ENCODE measurements at places on chromosomes 6 and 20. TPM values are rescaled to one million over a fixed set of nuclear protein-coding genes. Genes with fewer than 3 reads are reported as not detected.
A peak's percentile ranks its signal among the peaks of the same experiment; 100 is the strongest.

DNA sequence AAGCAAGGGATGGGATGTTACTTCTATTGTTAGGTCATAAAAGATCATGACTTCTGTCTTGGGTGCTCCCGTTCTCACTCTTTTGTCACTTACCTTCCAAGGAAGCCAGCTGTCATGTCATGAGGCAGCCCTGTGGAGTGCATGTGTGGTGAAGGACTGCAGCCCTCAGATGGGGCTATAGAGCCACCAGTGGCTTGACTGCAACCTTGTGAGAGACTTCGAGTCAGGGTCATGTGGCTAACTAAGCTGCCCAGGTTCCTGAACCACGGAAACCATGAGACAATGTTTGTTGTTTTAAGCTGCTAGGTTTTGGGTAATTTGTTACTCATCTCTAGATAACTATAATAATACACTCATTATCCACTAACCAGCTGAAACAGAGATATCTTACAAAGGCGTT, 477.1 kb downstream of the BTBD3 start:
- DNase-seq = no peak

DNA sequence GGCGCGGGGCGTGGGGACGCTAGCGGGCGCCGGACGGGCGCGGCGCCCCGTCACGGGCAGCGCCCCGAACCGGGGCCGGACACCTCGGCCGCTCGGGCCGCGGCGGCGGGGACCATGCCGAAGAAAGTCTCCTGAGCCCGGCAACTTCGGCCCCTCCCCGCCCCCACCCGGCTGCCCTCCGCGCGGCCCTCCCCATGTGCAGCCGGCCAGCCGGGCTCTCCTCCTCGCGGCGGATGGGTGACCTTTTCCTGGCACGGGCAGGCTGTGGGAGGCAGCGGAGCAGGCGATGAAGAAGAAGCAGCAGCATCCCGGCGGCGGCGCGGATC, 278 bp downstream of the UST start:
- no peak for DNase-seq

DNA sequence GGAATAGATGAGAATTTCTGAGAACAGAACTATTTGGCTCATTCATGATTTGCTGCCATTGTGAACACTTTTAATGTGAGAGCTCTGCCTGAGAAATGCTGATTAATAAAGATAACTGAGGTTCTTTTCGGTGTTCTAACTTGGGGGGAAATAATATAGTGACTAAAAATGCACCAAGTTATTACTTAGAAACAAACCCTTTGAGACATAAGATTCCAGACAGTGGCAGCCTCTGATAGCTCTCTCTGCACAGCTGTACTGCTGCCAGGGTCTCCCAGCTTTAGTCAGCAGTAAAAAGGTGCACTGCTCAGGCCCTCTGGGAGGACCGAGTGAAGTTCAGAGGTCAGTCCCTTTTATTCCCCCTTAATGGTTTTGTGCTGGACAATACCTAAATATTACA, 2.5 kb upstream of the PRDM1 start:
- DNase-seq = no peak

DNA sequence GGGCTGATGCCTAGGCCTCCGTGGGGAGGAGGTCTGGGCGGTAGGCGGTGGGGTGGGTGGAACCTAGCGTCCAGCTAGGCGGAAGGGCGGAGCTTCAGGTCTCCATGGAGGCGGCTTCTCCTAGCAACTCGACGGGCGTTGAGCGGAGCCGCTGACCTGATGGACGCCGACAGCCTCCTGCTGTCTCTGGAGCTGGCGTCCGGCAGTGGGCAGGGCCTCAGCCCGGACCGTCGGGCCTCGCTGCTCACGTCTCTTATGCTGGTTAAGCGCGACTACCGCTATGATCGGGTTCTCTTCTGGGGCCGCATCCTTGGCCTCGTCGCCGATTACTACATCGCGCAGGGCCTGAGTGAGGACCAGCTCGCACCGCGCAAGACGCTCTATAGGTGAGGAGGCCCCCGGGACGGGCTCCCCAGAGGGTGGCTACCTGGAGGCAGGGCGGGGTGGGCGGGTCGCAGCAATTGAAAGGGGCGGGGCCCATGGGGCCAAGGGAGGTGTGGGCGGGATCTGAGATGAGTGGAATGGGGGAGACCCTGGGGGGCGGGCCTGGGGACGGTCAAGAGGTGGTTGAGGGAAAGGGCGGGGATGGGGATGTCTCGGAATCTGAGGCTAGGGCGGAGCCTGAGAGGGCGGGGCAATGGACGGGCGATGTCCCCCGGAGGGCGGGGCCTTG, at the start of gene RSPH9:
Gene RSPH9, plus strand, starts transcription at position 97 of the 673 bp plus-strand sequence. Its CDS starts 63 bp downstream, at position 160.
- DNase-seq = peak; percentile 86

TFAP2B gene
- not detected for total RNA-seq

DNA sequence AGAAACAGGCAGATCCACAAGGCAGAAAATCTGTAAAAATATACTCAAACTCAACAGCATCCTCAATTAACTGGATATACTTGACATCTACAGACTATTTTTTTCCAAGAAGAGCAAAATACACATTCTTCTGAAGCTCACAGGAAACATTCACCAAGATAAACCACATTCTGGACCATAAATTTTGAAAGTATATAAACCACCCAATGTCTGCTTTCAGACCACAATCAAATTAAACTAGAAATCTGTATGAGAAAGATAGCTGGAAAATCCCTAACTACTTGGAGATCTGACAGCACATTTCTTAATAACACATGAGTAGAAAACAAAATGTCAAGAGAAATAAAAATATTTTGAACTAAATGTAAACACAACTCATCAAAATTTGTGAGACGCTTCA, 195.5 kb downstream of the ERMARD start:
- DNase-seq = no peak

TREM1 gene
- total RNA-seq = 17.4 TPM
